Bronchial smooth muscle cell (primary cell): ENCODE measurements at places on chromosomes 1 and 21. TPM values are rescaled to one million over a fixed set of nuclear protein-coding genes. Genes with fewer than 3 reads are reported as not detected.

The GBP3 gene
- 18.9 and 32.5 TPM in 2 replicates for total RNA-seq

The APOBEC4 gene
- total RNA-seq, result not detected in 2 replicates

The CACNA1S gene
- not detected in 2 replicates for total RNA-seq

The GSTM5 gene
- total RNA-seq, result 3.9 and 13.4 TPM in 2 replicates

The ATP1A2 gene
- 0.16 and 0.60 TPM in 2 replicates for total RNA-seq

The LCE1A gene
- not detected in 2 replicates for total RNA-seq

The OR2T11 gene
- not detected in 2 replicates for total RNA-seq

The YY1AP1 gene
- total RNA-seq, result 34.9 and 41.1 TPM in 2 replicates

The LEMD1 gene
- total RNA-seq, result not detected in 2 replicates

The SPRR4 gene
- not detected in 2 replicates for total RNA-seq

The PRAMEF11 gene
- not detected in 2 replicates for total RNA-seq
